CD4-positive, alpha-beta T cell treated with Interleukin-21 for 1 hour (primary cell): ENCODE measurements at places on chromosomes 4 and X.

DNA sequence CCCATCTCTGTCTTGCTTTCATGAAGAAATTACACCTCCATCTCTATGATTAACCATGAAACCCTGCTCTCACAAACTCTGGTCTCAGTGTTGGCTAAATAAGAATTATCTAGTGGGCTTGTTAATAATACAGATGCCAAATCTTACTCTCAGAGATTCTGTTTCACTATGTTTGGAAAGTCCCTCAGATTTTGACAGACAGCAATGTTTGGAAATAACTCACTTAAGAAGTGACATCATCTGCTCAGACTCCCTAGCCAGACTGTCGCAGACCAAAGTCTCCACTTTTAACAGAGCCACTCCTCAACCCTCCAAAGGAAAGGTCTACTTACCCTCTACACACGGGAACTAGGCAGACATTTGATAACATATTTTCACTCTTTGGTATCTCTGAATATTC lies 328.5 kb upstream of the FGF16 start:
- no peak for DNase-seq

- DNase-seq = no peak
These were observed 164.3 kb downstream of the GABRB1 start for GRCh38 chr4:47195706-47196105.

GRCh38 chrX:9166584-9166944 lies 132.6 kb upstream of the FAM9B start:
- no peak for DNase-seq

DNA sequence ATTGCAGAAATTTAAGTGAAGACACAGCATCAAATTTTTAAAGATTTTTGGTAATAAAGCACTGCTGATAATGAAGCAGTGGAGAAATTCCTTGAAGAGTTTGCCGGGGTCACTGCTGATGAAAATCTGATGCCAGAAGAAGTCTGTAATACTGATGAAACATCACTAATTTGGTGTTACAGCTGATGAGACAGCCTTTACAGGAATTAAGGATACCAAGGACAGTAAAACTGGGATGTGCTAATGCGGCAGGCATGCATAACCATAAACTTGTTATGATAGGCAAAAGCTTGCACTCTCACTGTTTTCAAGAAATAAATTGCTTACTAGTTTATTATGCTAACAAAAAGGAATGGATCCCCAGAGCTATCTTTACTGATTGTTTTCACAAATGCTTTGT lies 52.9 kb upstream of the VEGFC start:
- DNase-seq = no peak

GRCh38 chr4:153506341-153507309 lies 40.5 kb downstream of the TMEM131L start:
- no peak for DNase-seq

DNA sequence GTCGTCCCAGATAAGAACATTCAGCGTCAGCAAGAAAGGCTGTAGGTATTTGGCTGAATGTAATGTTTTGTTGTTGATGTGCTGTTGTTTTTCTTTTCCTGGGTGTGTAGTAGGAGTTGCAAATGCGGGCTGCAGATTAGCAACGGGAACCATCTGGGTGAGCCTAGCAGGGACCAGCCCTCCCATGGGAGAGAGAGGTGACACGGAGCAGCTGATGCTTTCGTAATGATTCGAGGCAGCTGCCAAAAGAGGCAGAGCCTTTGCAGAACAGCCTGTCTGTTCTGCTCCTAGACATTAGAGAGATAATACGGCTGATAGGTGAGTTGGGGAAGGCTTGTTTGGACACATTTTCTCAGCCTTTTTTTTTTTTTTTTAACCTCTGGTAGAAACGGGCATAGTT lies 25.3 kb downstream of the ARSF start:
- no peak for DNase-seq

- no peak for DNase-seq
These were observed 18.6 kb upstream of the CPE start for GRCh38 chr4:165360041-165360695.

DNA sequence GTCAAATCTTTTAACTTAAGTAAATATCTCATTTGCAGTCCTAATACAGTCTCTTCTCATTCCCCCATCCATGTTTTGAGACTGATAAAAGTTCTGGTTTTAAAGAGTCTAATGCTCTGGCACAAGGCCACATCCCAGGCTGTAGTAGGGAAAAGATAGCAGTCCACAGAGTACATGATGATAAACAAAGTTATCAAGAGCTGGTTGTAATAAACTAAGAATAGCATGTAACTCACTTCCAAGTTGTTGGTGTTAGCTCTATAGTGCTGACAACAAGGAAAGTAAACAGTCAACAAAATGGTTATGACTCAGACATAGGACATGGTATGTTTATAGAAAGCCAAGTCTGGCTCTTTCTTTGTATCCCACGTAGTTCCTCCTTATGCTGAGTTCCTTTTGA lies 21.8 kb upstream of the AREG start:
- DNase-seq = no peak
